ENCODE measurements at places on chromosomes 1 and 21.

GRCh38 chr21:46562472-46562871, 42.4 kb downstream of the S100B start:
- no peak for DNase-seq

DNA sequence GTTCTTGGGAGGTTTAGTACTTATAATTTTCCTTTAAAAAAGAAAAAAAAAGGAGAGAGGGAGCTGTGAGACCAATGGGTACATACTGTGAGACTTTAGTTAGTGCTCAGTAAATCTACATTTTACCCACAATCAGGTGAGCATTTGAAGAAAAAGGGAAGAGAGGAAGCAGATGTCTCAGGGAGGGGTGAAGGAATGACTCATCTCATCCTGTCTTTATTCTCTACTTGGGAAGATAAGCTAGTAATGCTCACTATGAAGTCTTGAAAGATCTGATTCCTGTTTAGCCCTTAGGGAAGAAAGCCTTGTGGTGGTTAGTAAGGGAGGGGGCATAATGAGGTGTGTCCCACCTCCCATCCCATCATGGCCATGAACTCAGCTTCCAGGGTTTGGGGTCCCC, 112.6 kb downstream of the PLD5 start:
- DNase-seq, result no peak

GRCh38 chr1:241596633-241597032, 43.5 kb downstream of the CHML start:
- DNase-seq, result no peak

DNA sequence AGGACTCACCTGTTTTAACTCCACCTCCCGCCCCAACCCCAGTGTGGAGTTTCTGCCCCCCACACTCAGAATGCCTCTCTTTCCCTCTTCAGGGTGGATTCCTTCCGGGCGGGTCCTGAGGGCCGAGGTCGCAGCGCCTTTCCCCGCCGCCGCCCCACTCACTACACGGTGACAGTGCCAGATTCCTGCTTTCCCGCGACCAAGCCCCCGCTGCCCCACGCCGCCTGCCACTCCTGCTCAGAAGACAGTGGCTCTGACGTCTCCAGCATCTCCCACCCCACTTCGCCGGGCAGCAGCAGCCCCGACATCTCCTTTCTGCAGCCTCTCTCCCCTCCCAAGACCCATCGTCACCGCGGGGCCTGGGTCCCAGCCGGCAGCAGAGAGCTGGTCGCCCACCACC, 16.7 kb downstream of the INAVA start:
- no peak for DNase-seq

- DNase-seq, result no peak
Observed at GRCh38 chr1:236064674-236065508, at the start of gene NID1. TSS of gene NID1 (minus strand) at chr1:236065090. CDS start at chr1:236065079, 11 bp downstream.

DNA sequence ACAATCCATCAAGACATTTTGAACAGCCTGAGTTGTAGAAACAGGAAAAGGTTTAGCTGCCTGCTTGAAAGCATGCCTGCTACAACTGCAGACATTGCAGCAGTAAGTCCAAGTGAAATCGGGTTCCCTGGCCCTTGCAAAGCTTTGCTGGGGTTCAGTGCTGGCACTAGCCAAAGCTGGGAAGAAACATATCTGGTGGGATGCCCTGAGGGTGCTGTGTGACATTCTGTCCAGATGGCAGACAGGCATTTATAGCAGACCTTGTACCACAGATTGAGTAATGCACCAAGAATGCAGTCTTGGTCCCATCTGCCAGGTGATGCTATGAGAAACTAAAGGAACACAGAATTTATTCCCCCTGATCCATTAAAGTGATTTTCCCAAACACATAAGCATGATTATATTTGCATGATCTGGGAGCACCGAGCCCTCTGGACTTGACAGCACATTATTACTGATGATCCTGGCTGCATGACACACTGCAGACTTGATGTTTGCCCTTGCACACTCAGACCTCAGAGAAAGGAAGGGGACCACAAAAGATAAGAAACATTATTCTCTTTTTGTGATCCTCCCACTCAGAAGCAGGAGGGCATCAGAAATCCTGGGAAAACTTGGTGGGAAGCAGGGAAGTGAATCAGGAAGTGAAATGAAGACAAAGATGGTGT, 223.7 kb upstream of the FAM78B start:
- DNase-seq, result no peak

DNA sequence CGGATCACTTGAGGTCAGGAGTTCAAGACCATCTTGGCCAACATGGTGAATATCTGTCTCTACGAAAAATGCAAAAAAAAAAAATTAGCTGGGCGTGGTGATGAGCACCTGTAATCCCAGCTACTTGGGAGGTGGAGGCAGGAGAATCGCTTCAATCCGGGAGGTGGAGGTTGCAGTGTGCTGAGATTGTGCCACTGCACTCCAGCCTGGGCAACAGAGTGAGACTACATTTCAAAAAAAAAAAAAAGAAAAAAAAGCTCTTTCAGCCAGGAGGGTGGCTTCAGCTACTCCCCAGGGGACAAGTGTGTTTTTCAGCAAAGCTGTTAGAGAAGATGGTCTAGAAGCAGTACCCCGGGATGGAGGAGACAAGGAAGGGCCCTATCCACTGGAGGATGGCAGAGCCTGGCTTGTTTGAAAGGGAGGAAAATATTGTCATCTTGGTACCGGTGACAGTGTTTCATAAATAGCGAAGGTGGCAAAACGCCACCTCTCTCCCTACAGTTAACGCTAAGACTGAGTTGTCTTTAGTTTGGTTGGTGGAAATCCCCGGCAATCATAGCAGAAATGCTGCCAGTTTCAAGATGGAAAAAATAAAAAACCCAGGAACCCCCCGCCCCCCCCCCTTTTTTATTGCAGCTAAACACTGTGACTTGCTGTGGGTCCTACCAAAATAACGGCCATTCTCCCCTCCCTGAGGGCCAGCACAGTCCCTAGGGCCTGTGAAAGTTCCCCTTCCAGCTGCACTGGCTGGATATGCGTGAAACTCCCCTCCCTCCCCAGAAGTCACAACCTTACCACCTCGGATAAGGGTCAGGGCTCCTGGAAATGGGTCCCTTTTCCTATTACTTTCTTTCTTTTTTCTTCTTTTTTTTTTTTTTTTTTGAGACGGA, 3.5 kb downstream of the PIK3CD start:
- peak; percentile 64 for DNase-seq

DNA sequence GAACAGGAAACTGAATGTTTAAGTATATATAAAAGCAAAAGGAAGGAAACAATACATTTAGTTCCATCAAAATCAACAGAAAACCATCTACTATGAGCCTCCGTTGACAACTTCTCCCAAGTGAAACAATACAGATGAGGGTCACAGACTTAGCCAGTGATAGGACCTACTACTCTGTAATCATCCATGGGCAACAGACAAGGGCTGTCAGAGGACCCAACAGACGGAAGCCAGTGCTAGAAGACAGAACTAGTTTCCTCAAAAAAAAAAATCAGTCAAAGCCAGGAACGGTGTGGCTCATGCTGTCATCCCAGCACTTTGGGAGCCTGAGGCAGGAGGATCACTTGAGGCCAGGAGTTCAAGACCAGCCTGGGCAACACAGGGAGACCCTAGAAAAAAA, 20.6 kb downstream of the RERE start:
- no peak for DNase-seq

DNA sequence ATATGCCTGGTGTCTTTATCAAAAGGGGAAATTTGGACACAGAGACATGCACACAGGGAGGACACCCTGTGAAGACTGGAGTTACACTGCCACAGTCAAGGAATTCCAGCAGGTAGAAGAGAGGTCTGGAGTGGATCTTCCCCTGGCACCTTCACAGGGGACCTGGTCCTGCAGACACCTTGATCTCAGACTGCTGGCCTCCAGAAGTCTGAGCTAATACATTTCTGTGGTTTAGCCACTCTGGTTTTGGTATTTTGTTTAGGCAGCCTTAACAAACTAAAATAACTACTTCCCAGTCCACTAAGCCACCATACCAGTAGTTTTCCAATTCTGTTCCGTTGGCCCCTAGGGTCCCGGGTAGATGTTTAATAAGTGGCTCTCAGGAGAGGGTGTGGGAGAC, 164.7 kb downstream of the SETD4 start:
- no peak for DNase-seq

GRCh38 chr1:5947071-5947821, 45.0 kb downstream of the NPHP4 start:
- DNase-seq, result no peak

DNA sequence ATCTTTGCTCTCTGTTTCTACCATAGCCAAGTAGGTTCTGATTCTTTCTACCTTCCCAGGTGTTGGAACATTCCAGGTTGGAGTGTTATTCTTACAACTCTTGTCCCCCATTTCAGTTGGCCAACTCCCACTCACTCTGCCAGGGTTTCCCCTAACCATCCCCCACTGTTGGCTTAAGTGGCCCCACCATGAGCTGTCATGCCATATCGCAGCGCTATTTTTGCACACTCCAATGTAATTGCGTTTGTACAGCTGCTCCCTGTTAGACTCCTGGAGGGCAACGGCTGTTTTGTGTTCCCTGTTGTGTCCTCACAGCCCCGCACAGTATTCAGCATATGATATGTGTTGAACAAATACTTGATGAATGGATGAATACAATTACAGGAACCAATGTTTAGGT, 117.7 kb upstream of the ETS2 start:
- no peak for DNase-seq

DNA sequence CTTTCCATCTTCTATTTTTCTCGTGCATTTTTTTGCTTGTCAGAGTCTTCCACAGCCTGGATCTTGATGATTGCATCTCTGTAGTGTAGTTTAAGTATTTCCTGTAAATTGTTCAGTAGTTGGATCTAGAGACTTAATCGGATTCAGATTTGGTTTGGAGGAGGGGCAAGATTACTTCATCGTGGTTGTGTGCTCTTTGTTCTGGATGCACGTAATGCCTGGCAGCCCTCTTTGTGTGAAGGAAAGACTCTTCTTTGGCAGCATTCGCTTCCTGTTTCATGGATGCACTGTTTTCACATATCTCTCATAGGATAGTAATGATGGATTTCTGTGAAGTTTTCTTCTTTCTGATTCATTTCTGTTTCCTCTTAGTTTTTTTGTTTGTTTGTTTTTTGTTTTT, 14.2 kb downstream of the SEMA4A start:
- no peak for DNase-seq

DNA sequence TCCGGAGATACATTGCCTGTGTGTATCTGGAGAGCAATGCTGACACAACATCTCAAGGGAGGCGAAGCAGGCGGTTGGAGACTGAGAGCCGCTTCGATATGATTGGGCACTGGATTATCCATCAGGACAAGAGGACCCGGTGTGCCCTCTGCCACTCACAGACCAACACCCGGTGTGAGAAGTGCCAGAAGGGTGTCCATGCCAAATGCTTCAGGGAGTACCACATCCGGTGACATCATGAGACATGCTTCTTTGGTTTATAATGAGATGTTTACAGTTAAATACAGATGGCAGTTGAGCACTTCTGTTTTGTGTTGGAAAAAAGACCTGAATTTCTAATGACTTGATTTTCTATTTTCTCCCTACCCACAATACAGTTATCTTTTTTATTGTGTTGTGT, 12.1 kb downstream of the PGBD2 start:
- DNase-seq, result no peak

DNA sequence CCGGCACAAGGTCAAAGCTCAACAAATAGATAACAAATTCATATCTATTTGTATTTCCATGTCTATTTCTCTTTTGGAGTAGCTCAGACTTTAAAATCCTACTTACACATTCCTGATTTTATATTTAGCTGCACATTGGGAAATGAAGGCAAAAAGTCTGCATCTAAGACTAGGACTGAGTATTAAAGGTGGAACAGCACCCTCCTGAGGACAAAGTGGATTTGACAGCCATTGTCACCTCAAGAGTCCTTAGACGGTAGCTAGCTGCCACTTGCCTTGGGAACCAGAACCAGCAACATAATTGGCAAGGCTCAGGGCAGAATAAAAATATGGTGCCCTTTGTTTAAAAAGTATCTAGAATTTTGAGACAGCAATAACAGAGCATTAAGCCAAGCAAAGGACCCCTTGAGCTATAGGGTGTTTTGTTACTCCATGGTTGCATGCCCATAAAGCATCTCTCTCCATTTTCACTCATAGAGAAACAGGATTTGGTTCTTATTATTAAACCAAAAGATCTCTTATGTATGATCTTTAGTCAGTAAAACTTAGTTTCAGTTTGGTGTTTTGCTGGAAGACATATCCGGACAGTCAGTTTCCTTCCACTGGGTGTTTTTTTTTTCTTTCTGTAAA, 30.0 kb upstream of the SGIP1 start:
- peak; percentile 7 for DNase-seq

GRCh38 chr1:28860332-28861073, 48.5 kb downstream of the OPRD1 start:
- no peak for DNase-seq

DNA sequence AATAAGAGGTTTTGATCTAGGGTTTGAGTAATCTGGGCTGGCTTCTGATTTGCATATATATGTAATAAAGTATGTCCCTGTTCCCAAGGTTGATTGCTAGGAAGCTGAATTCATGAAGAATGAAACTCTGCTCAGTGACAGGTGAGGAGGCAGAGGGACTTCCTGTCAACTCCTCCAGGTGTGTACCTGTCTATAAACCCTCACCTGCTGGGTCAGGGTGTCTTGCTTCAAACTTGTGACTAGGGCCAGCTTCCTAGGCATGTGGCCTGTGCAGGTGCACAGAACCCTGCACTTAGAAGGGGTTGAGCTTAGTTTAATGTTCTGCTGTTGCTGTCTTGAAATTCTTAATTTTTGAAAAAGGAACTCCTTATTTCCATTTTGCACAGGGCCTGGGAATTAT, 21.1 kb downstream of the OLFML3 start:
- no peak for DNase-seq

DNA sequence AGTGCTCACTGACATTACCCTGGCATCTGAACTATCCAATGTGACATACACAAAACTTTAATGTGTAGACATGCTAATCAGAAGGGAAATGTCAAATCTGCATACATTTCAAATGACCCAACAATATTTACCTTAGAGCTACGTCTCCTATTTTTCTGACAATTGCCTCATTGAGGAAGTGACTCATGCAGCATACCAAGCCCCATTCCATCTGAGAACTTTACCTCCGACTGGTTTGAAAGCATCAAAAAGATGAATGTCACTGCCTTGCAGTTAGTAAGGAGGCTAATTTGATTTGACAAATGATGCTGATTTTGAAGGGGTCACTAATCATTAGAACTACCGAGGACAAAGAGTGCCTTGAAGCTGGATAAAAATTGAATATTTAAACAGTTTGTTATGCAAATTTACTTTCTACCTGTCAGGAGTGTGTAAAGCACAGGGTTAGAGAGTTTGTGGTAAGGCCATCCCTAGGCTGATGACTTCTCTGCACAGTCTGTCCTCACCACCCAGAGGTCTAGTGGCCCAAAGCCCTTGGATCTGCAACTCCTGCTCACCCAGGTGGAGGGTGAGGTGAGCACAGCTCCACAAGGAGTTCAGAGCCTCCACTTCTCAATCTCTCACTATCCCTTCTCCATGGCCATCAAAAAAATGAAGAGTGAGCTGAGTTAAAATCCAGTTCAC, 500.3 kb upstream of the C1orf87 start:
- DNase-seq, result no peak

DNA sequence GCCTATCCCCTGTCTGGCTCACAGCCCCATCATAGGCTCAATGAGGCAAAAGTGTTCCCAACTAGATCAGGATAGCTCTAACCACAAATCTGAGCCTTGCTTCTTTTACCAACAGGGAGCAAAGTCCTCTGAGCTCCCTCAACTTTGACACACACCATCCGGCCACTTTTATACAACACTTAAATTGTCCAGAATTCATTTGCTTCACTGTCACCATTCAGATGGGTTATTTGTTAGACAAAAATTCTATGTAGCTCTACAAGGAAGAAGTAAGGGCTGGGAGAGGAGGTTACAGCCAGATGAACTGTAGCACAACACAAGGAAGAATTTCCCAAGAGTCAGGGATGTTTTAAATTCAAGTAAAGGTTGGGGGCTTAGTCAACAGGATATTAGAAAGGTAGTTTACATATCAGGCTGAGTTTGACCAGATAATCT, 50.8 kb downstream of the TGFBR3 start:
- DNase-seq, result no peak
